ENCODE measurements at places on chromosomes 13 and 19.
A peak's percentile ranks its signal among the peaks of the same experiment; 100 is the strongest.

DNA sequence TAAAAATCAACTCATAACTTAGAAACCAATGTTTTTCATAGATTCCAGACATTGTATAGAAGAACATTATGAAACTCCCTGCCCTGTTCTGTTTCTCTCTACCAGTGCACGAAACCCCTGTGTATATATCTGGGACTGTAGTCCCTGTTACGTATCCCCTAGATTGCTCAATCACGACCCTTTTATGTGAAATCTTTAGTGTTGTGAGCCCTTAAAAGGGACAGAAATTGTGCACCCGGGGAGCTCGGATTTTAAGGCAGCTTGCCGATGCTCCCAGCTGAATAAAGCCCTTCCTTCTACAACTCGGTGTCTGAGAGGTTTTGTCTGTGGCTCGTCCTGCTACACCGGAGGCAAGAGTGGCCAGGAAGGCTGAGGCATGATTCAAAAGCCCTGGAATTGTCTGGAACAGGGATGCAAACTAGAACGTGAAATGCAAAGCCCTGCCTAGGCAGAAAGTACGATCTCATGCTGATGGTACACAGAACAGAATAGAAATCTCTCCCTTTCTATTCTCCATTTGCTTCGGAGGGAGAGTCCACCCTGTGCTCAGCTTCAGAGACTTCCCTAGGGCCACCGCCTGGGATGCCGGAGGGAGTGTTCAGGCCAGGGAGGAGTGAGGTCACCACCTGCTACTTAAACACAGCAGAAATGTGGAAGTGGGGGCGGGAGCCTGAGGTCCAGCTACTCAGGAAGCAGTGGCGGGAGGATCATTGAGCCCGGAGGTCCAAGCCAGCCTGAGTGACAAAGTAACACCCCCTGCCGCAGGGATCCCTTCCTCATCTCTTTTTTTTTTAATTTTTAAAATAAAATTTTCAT, 758 bp upstream of the ZNF888 start:
- no peak for DNase-seq

DNA sequence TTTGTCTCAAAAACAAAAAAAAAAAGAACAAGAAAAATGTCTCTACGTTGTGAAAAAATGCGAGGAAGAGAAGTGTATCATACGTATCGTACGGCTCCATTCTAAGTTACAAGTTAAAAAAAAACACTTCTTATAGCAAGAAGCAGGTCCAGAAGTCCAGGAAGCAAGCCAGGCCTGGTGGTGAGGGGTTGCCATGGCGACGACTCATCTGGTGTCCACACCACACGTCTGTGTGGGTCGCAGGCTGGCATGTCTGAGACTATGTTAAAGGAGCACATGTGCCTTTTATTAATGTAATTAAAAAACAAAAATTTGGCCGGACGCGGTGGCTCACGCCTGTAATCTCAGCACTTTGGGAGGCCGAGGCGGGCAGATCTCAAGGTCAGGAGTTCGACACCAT, 5.9 kb downstream of the MED16 start:
- no peak for DNase-seq

DNA sequence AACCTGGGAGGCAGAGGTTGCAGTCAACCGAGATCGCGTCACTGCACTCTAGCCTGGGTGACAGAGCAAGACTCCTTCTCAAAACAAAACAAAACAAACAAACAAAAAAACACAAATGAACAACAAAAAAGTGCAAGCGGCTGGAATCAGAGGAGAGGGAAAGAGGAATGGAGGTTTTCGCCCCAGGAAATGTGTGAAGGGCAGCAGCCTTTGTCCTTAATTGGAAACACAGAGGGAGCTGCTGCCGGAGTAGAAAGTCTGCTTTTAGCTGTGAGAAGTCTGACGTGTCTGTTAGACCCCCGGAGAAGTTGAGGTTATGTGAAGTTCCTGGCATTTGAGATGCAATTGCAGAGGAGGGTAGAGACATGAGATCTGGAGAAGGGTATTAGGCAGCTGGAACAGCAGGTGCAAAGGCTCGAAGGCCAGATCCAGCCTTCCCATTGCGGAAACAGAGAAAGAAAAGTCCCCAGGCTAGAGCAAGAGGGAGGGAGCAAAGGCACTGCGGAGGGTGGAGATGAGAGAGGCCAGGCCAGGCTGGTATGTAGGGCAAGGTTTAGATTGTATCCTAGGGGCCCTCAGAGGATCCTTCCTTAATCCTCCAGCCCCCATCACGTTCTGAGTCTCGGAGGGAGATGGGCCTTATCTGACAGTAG, 473 bp downstream of the TMIGD2 start:
- DNase-seq: no peak

GRCh38 chr19:3491396-3492119, 8.3 kb upstream of the SMIM44 start:
- DNase-seq: no peak

DNA sequence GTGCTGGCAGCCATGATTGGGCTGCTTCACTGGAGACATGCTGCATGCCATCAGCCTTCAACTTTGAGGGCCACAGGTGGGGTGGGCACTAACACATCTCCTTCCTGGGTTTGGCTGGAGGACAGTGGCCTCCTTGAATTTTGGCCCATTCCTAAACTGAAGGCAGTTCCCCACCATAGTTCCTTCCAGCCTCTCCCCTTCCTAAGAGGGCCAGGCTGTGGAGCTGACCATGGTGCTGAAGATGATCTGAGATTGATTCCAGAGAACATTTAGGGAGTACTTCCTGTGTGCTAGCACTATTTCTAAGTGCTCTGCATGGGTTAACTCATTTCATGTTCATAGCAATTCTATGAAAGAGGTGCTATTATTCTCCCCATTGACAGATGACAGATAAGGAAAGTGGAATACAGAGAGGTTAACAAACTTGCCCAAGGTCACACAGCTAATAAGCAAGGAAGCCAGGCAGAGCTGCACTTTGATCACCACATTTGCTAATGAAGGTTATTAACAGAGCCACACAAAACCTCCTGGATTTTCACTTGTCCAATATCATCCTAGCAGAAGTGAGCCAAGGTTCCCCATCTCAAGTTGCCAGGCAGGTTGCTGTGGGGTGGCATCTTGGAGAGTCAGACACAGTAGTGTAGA, 175.3 kb downstream of the ZIC5 start:
- DNase-seq: no peak

DNA sequence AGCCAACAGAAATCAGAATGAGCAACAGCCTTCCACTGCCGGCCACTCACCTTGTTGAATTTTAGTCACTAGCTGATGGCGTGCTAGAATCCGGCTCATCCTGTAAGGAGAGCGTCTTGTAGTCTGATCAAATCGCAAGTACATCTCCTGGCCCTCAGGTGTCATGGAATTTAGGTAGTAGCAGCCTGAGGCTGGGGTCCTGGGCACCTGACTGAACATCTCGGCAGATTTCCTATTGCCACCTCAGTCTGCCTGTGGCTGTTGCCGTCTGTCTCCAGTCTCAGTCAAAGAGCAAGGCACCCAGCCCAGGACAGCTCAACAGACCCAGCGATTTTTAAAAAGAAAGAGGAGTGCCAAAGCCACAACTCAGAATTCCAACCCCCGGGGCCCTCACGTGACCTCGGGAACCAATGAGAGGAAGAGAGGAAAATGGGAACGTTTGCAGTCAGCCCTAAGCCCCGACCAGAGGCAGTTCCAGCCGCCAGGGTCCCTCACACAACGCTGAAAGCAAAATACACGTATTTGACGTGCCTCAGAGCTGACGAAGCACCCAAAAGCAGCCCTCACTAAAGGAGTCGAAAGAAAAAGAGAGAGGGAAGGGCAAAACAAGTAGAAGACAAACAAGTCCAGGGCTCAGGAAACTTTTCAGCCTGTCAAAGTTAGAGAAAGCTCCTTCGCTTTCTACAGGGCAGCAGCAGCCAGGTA, at the start of gene STARD13:
Gene STARD13, minus strand, starts transcription at position 336 of the 705 bp plus-strand sequence. Its CDS starts 117 bp downstream, at position 219.
- peak; percentile 95 for DNase-seq
